ENCODE measurements at places on chromosomes 6 and 20.

- no peak for DNase-seq
Measured at GRCh38 chr20:24106150-24106800, 117.7 kb upstream of the GGTLC1 start.

GRCh38 chr6:21278375-21278745, 315.2 kb upstream of the SOX4 start:
- DNase-seq = no peak

GRCh38 chr6:129253727-129254126, 370.8 kb downstream of the LAMA2 start:
- peak; percentile 21 for DNase-seq

GRCh38 chr6:85362652-85363310, 87.1 kb upstream of the NT5E start:
- no peak for DNase-seq
